ENCODE measurements at places on chromosomes 5 and 9.

GRCh38 chr5:172028167-172028566, 21.7 kb upstream of the FBXW11 start:
- no peak for DNase-seq

GRCh38 chr5:14407051-14407450, 174.5 kb upstream of the OTULINL start:
- no peak for DNase-seq

DNA sequence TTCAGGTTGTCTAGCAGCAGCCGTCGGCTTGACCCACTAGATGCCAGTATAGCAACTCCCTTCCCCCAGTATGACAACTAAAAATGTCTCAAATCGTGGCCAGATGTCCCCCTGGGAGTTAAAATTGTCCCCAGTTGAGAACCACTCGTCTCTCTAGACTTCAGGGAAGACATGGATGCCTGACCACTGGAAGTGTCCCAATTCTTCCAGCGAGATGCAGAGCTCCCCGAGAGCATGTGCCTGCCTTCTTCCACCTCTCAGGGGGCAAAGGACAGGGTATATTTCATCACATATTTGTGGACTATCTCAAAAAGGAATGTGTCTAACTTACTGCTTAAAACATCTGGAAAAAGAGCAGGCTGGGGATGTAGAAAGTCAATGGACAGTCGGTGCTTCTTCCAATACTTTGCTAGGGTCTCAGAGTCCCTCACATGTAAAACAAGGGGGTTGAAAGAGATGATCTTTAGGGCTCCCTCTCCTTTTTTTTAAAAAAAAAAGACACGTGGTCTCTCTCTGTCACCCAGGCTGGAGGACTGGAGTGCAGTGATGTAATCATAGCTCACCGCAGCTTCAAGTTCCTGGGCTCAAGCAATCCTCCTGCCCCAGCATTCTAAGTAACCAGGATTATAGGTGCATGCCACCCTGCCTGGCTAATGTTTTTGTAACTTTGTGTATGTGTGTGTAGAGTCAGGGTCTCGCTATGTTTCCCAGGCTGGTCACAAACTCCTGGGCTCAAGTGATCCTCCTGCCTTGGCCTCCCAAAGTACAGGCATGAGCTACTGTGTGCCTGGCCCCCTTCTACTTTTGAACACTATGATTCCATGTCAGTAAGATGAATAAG, 190.6 kb downstream of the DAB2IP start:
- DNase-seq = no peak

DNA sequence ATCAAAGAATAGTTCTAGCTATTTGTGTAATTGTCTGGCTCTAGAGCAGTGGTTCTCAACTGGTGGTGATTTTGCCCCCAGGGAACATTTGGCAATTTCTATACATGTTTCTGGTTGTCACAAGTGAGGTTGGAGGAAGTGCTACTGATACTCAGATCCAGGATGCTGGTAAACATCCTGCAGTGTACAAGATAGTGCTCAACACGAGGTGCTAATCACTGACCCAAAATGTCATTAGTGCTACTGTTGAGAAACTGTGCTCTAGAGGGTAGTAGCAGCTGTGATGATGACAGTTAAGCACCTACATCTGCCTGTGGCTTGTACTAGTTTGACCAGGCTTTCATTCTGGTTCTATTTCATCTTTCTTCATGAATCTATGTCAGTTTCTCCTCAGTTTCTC, 22.1 kb downstream of the LRRC19 start:
- DNase-seq = no peak

GRCh38 chr5:116437922-116438578, 136.6 kb downstream of the SEMA6A start:
- DNase-seq = no peak

DNA sequence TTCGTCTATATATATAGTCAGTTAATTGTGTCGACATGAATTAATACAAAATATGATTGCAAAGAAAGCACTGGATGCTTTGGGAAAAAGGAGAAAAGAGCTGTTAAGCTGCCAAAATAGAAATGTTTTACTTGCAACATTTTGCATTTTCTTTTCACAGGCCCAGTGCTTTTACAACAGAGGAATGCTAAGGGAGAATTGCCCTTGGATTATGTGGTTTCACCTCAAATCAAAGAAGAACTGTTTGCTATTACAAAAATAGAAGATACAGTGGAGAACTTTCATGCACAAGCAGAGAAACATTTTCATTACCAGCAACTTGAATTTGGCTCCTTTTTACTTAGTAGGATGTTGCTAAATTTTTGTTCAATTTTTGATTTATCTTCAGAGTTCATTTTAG, 76.2 kb downstream of the SLF1 start:
- DNase-seq = no peak

GRCh38 chr9:73023025-73023541, 70.2 kb upstream of the ALDH1A1 start:
- DNase-seq = no peak
